ENCODE measurements at places on chromosomes 6 and 20.

DNA sequence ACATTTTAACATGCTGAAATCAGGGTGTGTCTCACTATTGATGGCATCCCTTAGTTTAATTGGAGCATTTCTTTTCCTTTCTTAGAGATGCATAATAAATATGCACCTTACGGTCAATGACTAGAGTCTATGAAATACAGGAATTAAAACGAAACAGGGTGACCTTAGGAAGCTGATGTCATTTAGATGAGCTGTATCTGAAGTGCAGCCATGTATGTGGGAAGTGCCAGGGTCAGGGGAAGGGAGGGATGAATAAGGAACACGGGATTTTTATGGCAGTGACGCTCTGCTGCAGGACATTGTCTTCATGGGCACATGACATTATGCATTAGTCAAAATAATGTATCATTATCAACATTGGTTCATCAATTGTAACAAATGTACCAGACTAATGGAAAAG lies 84.0 kb downstream of the AGPAT4 start:
- DNase-seq = no peak

DNA sequence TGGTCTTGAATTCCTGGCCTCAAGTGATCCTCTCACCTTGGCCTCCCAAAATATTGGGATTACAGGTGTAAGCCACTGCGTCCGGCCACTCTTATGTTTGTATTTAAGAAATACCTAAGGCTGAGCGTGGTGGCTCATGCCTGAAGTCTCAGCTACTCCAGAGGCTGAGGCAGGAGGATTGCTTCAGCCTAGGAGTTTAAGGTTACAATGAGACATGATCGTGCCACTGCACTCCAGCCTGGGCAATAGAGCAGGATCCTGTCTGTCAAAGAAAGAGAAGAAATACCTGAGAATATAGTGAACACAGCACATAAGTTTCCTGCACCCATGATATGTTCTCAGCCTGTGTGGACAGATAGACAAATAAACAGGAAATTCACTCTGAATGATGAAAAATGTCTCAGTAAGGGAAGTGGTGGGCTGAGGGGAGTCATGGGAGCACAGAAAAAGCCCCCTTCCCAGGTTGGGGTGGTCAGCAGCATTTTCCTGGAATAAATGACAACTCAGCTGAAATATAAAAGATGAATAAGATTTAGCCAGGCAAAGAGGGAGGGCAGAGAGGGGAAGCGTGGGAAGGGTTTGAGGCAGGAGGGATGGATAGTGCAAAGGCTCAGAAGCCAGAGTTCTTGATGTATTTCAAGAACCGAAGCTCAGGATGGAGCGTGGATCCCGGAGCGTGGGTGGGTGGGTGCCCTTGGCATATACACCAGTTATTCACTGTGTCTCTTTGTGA lies 13.8 kb upstream of the MMP9 start:
- no peak for DNase-seq

DNA sequence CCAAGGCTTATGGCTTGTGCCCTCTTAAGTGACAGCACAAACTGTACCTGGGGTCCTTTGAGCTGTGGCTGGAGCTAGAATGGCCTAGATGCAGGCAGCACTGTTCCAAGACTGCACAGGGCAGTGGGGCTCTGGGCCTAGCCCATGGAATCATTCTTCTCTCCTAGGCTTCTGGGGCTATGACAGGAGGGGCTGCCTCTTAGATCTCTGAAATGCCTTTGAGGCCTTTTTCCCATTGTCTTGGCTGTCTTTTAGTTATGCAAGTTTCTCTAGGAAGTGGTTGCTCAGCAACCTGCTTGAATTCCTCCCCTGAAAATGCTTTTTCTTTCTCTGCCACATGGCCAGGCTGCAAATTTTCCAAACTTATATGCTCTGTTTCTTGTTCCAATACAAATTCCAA lies 183.4 kb downstream of the WDR27 start:
- no peak for DNase-seq

- no peak for DNase-seq
These were observed 862.3 kb upstream of the FLRT3 start for GRCh38 chr20:15199698-15200097.

DNA sequence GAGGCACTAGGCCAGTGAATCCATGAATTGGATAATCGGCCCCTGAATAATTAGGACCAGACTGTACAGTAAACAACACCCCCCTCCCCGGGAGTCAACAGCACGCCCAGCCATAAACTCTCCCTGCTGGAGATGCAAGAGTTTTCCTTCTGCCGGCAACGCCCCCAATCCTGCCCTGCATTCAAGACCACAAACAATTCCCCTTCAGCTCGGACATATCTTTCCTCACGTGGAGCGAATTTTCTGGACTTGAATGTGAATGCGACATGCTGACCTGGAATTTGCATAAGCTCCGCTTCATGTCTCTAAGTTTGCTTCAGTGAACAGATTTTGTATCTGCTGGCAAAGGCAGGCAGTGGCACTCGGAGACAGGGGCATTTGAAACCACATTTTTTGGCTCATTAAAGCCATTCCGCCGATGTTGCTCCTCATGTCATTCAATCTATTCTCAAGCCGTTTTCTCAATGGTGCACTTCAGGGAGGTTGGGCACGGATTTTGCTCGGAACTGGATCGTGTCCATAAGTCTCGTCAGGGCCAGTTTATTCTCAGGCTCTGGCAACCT lies 38.0 kb upstream of the GMPR start:
- DNase-seq = no peak

DNA sequence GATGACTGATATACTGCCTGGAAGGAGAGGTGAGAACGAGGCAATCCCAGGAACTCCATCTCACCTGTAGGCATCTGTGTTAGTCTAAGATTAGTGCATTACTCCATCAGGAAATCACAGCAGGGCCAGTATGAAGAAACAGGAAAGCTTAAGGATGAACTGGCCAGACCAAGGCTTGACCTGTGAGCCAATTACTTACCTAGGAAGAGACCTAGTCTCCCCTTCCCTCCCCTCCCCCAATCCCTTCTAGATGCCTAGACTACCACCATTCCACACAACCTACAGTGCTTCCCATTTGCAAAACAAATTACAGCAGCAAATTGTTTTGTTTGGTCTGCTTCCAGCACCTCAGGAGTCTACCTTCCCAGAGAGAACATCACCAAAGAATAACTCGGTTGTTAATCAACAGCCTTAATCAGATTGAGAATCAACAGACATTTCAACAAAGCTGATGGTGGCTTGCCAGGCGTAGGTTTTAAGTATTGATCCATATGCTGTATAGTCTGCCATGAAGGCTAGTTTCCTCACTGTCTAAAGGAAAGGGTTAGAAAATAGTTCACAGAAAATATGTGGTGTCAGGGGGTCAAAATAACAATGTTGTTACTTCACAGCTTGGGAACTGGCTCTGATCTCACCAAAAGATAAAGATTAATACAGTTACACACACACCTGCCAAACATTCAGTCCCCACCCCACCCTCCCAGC lies 10.1 kb downstream of the PKHD1 start:
- no peak for DNase-seq

DNA sequence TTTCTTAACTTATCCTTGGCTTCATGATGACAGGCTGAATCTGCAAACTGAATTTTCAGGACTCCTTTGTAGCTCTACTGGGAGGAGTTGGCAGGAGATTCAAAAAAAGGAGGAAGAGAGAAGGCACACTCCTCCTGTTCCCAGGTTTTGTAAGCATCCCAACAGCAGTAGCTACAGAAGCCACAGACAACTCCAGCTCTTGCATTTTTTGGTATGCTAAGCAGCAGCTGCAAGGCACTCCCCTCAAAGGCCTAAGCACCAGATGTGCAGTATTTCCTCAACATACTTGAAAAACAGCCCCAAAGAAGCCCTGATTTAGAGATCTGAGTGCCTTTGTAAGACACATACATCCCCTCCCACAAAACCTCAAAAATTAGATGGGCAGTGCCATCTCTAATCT lies 328.6 kb upstream of the SYNCRIP start:
- DNase-seq = no peak

DNA sequence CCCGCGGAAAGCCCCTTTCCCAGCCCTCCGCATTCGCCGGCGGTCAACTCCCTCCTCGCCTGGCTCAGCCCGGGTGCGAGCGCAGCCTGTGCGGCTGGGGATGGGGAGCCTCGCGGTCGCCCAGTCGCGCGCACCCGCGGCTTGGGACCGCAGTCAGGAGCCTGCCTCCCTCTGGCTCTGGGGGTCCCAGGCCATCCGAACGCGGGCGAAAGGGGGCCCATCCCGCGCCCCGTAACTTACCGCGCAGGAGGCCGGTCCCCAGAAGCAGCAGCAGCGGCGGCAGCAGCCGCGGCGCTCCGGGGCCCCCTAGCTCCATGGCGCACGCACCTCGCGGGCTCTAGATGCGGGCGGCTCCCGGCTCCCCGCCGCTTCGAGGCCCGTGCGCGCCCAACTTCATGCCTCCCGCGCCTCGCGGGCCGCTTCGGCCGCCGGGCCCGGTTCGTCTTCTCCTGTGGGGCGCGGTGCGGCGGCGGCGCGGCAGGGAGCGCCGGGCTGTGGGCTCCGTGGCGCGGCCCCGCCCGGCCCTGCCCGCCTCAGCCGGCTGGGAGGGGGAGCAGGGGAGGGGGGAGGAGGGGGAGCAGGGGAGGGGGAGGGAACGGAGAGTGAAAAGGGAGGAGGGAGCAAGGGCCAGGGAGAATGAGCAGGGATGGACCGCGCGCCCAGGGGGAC lies at the start of gene CHRNA4:
Gene CHRNA4 (minus strand): TSS at position 500 of the 669 bp plus-strand sequence. CDS start 184 bp downstream, at position 316.
- no peak for DNase-seq

- no peak for DNase-seq
These were observed 108.5 kb upstream of the NHSL1 start for GRCh38 chr6:138607478-138608433.

GRCh38 chr6:77837034-77837784 lies 184.4 kb downstream of the MEI4 start:
- DNase-seq = no peak

DNA sequence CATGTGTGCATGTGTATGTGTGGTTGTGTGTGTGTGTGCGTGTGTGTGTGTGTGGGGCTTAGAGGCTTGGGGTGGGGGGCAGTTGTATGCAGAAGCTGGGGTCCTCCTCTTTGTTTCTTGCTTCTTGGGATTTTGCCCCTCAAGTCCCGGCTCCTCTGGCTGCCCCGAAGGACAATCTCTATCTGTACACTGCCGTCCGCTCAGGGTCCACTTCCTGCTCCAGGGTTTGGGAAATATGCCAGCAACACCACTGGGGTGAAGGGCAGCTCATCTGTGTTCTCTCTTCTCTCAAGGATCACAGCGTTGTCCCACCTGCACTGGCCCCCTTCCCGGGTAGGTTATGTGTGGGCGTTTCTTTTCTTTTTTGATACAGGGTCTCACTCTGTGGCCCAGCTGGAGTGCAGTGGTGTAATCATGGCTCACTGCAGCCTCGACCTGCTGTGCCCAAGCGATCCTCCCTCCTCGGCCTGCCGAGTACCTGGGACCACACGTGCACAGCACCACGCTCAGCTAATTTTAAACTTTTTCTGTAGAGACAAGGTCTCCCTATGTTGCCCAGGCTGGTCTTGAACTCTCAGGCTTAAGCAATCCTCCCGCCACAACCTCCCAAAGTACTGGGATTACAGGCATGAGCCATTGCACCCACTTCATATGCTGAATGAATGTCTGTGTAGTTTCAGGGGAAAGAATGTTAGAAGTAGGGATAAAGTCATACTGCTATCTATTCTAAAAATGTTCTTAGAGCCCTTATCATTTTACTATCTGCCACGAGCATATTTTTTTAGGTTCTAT lies 25.7 kb downstream of the SLC2A4RG start:
- DNase-seq = no peak

GRCh38 chr20:12660918-12661317 lies 347.9 kb upstream of the SPTLC3 start:
- no peak for DNase-seq

- DNase-seq = no peak
These were observed 24.2 kb downstream of the NEDD9 start for GRCh38 chr6:11208267-11208666.

- DNase-seq = no peak
These were observed 16.6 kb downstream of the POM121L2 start for GRCh38 chr6:27295301-27296079.

DNA sequence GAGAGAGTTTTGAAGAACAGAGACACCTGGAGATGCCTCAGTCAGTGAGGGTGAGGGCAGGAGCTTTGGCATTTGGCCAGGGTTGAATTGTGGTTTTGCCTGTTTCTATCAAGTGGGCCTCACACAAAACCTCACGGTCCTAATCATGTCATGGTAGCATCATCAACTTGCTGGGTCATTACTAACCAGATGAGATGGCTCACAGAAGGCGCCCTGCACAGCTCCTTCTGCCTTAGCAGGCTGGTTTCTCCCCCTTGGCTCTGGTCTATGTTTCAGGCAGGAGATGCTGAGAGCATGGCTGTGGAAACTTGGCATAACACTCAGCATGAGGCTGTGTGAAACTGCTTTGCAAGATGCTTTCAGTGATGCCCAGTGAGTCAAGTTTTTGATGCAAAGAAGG lies 99.3 kb downstream of the LRRC1 start:
- no peak for DNase-seq

GRCh38 chr6:128493877-128494276 lies 26.5 kb downstream of the PTPRK start:
- no peak for DNase-seq

GRCh38 chr20:42493001-42493400 lies 696.7 kb downstream of the PTPRT start:
- DNase-seq = no peak

DNA sequence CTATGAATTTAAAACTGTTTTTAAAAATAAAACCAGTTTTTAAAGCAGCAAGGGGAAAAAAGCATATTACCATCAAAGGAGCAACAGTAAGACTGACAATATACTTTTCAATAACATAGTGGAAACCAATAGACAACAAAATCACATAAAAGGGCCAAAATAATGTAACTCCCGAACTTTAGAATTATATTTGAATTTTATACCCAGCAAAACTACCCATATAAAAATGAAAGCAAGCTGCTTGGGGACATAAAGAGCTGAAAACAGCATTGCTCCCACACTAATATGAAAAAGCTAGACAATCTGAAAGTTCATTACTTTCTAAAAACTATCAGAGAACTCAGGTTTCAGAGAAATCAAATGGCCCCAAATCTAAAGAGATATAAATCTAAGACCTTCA lies 199.4 kb upstream of the ARID1B start:
- no peak for DNase-seq

- DNase-seq = no peak
These were observed 162.7 kb upstream of the MLN start for GRCh38 chr6:33966536-33966935.

DNA sequence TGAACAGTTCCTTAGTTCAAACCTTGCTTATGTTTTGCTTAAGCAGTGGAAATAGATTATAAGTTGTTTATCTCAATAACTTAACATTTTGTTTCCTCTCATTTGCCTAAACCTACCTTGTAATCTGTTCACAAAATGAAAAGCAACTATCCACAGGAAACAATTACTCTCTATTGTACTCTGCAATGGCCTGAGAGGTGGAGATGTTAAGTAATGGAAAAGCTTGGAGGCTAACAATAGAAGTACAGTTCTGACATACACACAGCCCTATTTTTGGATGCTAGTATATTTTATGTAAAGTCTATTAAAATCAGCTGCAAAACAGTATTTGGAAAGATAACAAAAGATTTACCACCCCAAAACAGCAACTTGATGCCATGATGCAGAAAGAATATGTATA lies 82.1 kb downstream of the TINAG start:
- DNase-seq = no peak

DNA sequence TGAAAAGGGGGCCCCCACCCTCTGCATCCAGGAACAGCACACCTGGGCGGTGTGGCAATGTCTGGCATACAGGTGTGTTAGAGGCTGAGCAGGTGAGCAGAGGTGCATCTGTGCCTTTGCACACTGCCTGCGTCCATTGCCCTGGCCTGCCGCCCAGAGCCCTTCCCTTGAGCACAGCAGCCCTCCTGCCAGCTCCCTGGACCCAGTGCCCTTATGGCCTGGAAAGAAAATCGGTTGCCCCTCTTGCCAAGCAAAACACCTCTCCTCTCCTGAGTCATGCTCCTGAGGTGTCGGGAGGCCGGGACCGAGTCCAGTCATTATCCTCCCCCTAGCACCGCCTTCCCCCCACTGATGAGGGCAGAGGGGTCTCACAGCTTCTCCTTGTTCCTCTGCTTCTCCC lies 259.9 kb downstream of the SMOC2 start:
- DNase-seq = no peak
